GM23248 (cell line): ENCODE measurements at places on chromosomes 2 and 18. TPM values are rescaled to one million over a fixed set of nuclear protein-coding genes. Genes with fewer than 3 reads are reported as not detected.

DNA sequence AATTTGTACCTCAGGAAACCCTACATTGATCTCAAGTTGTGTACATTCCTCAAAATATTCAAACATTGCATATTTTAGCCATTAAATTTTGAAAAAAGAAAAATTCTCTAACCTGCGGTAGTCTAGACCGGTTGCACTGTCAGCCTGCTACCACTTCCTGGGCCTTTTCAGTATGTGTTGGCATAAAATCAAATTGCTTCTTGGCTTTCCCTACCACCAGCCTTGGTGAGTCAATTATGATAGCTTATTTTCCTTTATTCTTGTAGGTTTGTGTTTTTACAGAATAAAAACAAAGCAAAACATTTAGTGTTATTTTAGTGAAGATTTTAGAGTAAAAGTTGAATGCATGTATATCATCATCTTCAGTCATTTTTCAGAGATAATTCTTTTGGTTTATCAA is 61.2 kb downstream of the FAM171B start:
- DNase-seq, result peak; percentile 8

DNA sequence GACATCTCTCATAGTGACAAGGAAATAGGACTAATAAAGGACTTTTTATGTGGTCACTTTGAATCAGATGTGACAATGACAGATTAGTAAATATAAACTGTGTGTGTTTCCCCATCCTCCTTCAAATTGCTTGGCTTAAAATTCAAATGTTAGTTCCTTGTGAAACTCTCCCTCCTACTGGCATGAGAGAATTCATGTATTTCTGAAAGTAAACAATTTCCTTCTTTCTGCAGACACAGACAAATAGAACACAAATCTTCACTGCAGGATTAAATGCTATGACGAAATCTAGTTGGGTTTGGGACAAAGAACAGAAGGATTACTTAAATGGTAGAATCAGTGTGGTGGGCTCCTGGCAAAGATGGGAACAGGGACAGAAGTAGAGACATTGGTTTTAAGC is 328.7 kb upstream of the FAM98A start:
- DNase-seq, result no peak

DNA sequence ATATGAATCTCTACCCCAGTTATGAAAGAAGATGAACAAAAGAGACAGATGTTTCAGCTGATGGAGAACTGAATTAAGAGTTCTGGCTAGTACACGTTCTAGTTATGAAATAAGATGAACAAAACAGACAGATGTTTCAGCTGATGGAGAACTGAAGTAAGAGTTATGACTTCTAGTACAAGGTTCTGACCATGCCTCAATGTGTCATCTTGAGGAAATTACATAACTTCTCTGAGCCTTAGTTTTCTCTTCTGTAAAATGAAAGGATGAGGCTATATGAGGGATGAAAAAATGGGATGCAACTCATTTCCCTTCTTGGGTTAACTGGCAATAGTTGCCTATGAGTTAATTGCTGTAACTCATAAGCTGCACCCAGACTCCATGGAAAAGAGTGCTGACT is 92.9 kb upstream of the WDR75 start:
- DNase-seq, result no peak

- peak; percentile 28 for DNase-seq
These were observed 199.9 kb downstream of the ACTR3 start for GRCh38 chr2:114089636-114090319.

The ABHD1 gene
- total RNA-seq, result not detected in 2 replicates

- DNase-seq, result no peak
These were observed 136.5 kb upstream of the RND3 start for GRCh38 chr2:150624001-150624401.

DNA sequence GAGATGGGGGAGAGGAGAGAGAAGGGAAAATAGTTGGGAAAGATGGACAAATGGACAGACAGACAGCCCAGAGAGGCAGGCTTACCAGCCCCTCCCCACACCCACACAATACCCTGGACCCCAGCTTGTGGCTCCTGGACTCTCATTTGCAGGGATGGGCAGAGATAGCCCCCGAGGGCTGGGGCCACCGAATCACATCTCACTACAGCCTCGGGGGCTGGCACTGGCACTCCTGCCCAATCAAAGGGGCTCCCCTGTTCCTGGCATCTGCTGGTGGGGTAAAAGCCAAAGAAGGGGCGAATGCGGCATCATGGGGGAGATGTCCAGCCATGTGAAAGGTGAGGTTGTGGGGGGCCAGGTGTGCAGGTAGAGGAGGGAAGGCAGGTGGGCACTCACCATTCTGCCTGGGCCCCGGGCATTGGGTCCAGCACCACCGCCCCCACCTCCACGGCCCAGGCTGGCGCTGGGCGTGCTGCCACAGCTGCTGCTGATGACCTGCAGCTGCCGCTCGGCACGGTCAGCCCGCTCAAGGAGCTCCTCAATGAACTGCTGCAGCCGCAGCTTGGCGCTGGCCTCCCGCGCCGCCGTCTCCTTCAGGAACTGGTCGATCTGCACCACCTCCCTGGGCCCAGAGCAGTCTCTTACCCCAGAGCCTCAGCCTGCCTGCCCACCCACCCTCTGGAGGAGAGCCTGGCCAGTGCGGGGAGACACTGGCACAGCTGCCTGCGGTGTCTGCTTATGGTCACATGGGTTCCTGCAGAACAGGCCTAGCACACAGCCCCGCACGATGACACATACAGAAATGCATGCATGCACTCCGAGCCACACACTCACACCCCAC is 18.0 kb downstream of the FBXO41 start:
- no peak for DNase-seq

The CTAGE1 gene
- 0.11 TPM in 1 of 2 replicates, not detected in the other for total RNA-seq

The MROH2A gene
- total RNA-seq, result not detected in 2 replicates

DNA sequence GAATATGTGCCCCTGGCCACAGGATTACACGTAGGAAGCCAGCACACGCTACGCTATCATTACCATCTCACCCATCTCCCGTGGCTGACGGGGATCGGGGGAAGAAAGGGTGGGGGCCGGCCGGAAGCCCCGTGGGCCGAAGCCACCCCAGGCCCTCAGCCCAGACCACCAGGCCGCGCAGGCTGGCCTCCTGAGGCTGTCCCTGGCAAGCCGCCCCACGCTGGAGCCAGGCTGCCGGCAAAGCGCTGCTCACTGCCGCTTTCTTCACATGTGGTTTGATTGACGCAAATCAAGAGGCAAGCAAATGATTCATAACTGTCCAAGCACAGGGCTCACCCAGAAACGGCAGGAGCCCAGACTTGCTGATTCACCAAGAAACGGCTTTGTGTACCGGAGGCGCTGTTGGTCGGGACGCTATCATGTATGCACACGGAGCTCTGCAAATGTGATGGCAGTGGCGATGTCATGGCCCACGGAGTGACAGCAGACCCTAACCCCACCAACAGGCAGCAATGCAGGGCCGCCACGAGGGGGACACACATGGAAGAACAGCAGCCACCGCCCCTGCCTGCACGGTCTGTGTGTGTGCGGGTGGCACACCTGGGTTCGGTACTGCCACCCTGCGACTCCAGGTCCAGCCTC is 125.7 kb downstream of the HDAC4 start:
- peak; percentile 99 for DNase-seq

DNA sequence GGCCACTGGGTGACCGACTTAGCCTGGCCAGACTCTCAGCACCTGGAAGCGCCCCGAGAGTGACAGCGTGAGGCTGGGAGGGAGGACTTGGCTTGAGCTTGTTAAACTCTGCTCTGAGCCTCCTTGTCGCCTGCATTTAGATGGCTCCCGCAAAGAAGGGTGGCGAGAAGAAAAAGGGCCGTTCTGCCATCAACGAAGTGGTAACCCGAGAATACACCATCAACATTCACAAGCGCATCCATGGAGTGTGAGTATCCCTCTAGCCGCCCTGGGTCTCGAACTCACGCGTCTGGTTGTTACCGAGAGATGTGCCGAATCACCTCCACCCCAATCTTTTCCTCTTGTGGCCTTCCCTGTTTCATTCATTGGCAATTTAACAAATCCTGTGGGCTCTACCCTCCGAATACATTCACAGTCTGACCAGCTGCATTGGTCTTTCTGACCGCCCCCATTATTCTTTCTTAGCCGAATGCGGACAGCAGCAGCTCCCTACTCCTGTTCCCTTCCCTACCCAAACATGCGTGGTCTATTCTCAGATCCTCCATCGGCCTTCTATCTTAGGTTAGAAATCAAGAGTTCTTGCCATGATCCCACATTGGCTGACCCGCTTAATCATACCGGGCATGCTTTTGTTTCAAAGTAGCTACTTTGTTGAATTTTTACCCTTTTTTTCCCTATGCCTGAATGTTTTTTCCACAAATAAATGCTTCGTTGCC is 631 bp downstream of the RPL31 start:
- DNase-seq, result peak; percentile 50

GRCh38 chr18:79693561-79694205 is 14.1 kb downstream of the CTDP1 start:
- no peak for DNase-seq

- no peak for DNase-seq
These were observed 1448.3 kb upstream of the DDX18 start for GRCh38 chr2:116366212-116366611.

The ITGB6 gene
- total RNA-seq, result not detected in 2 replicates

The GPBAR1 gene
- total RNA-seq, result not detected in 2 replicates

DNA sequence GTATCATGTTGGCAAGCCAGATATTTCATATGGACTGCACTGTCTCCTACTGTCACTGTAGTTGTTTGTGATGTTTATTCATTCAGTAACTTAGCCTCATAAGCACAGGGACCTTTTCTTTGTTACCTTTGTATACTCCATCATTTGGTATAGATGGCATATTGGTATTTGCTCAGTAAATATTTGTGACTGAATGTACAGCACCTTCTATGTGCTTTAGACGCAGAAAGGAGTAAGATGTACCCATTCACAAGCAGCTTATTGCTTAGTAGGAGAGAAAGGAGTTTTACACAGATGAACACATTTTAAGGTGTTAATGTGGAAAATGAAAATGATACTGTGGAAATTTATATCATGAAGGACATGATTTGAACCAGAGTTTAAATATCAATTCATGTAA is 12.0 kb downstream of the EPC2 start:
- no peak for DNase-seq

The ANKRD30B gene
- total RNA-seq, result not detected in 2 replicates

The FECH gene
- 25.4 and 56.8 TPM in 2 replicates for total RNA-seq

The CCBE1 gene
- total RNA-seq, result 11.4 and 16.6 TPM in 2 replicates

The CNOT9 gene
- 65.8 and 84.2 TPM in 2 replicates for total RNA-seq

DNA sequence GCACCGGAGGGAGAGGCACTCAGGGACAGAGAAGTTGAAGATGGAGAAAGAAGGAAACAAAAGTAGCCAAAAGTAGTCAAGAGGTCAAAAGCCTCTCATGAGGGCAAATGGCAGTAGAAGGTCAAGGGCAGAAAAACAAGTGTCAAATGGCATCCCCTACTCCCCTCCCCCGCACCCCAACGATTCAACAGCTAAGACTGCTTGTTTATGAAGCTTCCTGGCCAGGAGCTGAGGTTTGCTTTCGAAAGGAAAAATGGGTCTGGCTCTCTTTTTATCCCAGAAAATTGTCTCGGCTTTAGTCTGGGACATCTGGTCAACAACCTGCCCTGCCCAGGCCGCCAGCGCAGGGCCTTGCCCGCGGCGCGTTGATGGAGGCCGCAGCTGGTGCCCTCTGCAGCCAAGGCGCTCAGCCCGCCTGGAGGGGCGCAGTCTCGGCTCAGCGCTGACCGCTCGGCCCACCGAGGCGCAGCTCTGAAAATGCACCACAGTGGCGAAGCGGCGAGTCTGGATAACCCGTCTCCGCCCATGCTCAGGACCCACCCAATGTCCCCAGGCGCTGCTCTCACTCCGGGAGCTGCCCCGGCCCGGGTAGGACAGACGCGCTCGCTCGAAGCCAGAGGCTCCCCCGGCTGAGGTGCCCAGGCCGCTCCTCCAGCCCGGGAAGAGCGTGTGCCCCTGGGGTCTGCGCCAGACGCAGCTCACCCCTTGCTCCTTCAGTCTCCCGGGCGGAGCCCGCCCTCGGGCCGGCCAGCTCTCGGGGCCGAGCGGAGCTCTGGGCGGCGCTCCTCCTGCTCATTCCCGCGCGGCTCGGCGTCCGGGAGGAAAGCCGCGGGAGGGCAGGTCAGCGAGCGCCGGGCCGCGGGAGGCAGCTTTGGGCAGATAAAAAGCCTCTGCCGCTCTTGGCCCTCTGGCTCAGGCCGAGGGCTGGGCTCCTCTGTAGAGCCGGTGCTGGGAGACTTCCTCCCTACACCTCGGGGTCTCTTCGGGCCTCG is 1.8 kb upstream of the TBR1 start:
- DNase-seq, result peak; percentile 67

GRCh38 chr2:33494155-33494779 is 17.8 kb downstream of the RASGRP3 start:
- DNase-seq, result peak; percentile 50

The TDRD15 gene
- not detected in 2 replicates for total RNA-seq

DNA sequence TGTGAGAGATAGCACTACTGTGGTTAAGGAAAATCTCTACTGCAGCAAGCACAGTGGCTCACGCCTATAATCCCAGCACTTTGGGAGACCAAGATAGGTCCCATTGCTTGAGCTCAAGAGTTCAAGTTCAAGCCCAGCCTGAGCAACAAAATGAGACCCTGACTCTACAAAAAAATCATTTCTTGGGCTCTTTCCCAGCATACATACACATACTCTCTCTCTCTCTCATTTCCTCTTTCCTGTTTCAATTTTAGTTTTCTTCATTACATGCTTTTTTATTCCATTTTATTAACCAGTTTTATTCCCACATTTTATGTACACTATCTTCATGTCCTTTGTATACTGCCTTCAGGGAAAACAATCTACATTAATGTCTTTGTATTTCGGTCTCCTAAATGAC is 14.6 kb downstream of the WDR33 start:
- DNase-seq, result no peak

GRCh38 chr2:144774809-144775208 is 254.9 kb upstream of the ZEB2 start:
- no peak for DNase-seq

DNA sequence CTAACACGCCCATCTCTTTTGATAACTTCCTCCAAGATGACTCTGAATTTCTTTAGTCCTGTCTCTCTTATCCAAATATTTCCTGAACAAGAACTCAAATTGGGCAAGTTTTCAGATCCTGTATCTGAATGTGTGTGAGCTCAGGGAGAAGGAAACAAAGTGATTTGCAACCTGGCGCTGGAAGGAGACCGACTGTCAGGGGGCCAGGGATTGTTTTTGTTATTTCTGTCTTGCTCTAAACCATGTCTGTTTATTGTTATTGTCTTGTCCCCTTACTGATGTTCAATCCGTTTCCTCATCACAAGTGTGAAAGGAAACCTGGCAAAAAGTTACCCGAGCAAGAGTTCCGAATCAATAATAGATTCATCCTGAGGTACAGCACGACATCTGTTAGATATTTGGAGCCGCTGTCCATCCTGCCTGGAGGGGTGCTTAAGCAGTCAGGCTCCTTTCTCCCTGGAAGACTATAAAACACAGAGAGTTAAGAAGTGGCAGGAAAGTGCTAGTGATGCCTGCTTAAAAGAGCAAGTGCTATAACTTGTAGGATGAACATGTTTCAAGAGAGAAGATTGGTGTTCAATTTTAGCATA is 132.5 kb upstream of the OSR1 start:
- no peak for DNase-seq

- no peak for DNase-seq
These were observed 159.0 kb downstream of the DCC start for GRCh38 chr18:52499016-52499415.

GRCh38 chr2:28640260-28640907 is 111.2 kb upstream of the PPP1CB start:
- DNase-seq, result no peak

GRCh38 chr2:218582076-218582475 is 13.4 kb downstream of the CNOT9 start:
- peak; percentile 94 for DNase-seq

GRCh38 chr18:24138409-24138788 is 463 bp upstream of the CABYR start:
- no peak for DNase-seq

The TRMT61B gene
- 11.0 and 13.6 TPM in 2 replicates for total RNA-seq

GRCh38 chr2:94872088-94872618 is 923 bp downstream of the TEKT4 start:
- no peak for DNase-seq
